Caco-2 (cell line): ENCODE measurements at places on chromosomes 16 and 17.

DNA sequence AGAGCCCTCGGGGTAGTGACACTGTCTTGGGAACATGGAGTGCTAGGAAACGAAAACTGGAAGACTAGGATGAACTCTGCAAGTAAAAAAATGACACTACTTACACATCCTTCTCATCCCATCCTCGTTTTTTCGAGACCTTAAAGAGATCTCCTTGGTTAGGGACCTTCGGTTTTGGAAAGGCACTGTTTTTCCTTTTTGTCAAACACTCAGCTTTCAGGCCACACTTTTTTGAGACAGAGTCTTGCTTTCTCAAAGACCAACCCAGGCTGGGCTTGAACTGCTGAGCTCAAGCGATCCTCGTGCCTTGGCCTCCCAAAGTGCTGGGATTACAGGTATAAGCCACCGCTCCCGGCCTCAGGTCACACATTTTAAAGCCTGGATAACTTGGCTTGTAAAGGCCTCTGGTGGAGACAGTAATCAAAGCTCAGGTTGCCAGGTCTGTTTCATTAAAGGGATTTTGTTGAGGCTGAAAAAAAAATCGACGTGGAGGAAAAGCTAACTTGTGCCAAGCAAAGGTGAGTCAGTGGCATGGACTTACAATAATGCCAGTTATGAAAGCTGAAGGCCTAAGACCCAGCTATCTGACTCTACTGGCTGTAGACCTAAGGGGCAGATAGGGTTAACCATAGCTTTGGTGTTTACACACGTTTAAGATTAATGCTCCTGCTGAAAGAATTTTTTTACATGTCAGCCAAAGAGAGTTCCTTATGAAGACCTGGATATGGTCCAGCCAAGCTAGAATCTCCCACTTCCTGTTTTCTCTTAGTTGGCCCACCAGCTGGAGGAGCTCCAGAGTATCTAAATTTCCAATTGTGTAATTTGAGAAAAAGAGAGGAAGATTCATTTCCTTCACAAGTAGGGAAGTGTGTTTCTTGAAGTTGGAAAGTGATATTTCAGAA lies 823 bp downstream of the NBR1 start:
- no peak for DNase-seq
- peak overlapping the region; percentile 59 for H3K4me3 ChIP-seq
- peaks cover 46% of the 10 kb centered on the region for H3K4me1 ChIP-seq
- no peaks in the 10 kb centered on the region for H3K27me3 ChIP-seq

GRCh38 chr17:1340371-1340770 lies 59.7 kb downstream of the YWHAE start:
- H3K27ac ChIP-seq = no peak overlapping the region
- no peaks in the 10 kb centered on the region for H3K4me1 ChIP-seq
- H3K27me3 ChIP-seq = no peaks in the 10 kb centered on the region
- no peak for DNase-seq
- no peak overlapping the region for H3K4me3 ChIP-seq

DNA sequence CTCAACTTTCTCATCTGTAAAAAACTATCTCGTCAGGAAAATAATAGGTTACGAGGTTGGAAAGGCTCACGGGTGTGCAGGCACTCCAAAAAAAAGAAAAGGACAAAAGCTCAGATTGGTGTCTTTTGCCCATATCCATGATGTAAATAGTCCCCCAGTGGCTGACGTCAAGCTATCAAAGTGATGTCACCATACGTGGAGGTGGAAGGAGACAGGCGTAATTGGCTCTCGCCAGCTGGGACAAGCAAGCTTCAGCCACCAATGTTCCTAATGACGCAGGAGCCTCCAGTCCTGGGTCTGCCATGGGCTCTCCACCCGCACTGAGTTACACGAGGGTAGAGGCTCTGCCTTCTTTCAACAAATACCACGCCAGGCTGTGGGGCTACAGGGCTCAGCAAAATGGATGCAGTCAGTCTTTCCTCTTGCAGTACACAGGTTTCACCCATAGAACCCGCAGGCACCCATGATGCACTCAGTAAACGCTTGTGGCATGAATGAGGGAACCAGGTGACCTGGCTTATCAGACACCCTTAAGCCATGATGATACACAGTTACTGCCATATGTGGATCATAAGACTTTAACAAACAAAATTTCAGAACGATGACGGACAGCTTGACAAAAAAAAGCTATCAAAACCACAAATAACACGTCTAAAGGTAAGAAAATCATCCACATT lies 50.5 kb downstream of the COTL1 start:
- peak overlapping the region; percentile 69 for H3K27ac ChIP-seq
- no peaks in the 10 kb centered on the region for H3K27me3 ChIP-seq
- H3K4me3 ChIP-seq = no peak overlapping the region
- peaks cover 54% of the 10 kb centered on the region for H3K4me1 ChIP-seq
- peak; percentile 38 for DNase-seq
- H3K36me3 ChIP-seq = 0 out of 2 replicates have a peak, but pooled peaks cover 1% of the 10 kb centered on the region

DNA sequence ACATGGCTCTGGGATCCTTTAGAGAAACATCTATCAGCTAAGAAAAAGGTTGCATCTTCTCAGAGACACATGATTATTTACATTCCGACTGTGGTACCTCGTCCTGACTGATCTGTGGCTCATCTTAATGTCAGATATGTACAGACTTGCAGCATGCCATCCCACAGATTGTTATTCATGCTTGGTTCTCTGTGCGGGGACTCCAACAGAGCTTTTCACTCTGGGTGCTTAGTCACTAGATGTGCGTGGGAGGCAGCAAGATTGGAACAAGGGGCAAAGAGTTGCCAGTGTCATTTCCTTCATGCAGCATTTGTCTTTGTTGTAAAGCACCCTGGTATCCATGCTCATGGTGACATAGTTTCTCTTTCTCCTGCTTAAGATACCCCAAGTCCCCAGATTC lies 179.1 kb upstream of the CACNG5 start:
- H3K27me3 ChIP-seq = no peaks in the 10 kb centered on the region
- no peaks in the 10 kb centered on the region for H3K4me1 ChIP-seq
- H3K36me3 ChIP-seq = no peaks in the 10 kb centered on the region
- H3K4me3 ChIP-seq = no peak overlapping the region

DNA sequence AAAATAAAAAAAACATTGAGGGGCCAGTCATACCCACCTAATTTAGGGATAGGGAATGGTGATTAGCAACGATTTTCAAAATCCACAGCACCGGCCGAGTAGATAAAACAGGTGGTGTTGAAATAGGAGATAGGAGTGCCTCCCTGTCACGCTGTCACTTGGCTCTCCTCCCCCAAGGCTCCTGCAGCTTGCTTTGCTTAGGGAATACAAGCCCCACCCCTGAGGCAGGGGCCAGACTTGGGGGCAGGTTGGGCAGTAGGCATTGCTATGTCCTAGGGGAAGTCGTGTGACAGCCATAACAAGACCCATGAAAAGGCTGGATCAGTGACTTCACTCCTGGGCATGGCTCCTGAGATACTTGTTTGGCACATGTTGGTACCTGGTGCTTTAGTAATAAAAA lies 25.8 kb downstream of the POLR2A start:
- no peaks in the 10 kb centered on the region for H3K4me1 ChIP-seq
- H3K36me3 ChIP-seq = no peaks in the 10 kb centered on the region
- H3K27me3 ChIP-seq = no peaks in the 10 kb centered on the region
- no peak overlapping the region for H3K27ac ChIP-seq
- DNase-seq = no peak

DNA sequence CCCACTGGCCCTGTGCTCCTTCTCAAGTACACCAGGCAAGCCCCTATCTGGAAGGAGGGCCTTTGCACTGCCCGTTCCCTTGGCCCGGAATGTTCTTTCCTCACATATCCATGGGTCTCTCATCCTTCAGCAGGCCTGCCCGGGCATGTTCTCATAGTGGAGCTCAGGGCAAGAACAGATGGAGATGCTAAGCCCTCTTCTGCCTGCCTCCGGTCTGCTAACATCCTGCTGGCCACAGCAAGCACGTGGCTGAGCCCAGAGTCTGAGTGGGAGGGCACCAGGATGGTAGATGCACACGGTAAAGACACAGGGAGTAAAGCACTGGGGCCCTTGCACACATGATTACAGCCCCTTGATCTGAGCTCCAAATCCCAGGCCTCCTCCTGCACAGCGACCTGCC lies 19.8 kb upstream of the ANKRD40CL start:
- no peaks in the 10 kb centered on the region for H3K36me3 ChIP-seq
- no peak overlapping the region for H3K27ac ChIP-seq
- DNase-seq = no peak

- H3K4me1 ChIP-seq = no peaks in the 10 kb centered on the region
- H3K4me3 ChIP-seq = no peak overlapping the region
- H3K27ac ChIP-seq = no peak overlapping the region
- H3K36me3 ChIP-seq = peaks cover 2% of the 10 kb centered on the region
- DNase-seq = no peak
Measured at GRCh38 chr17:77216486-77216885, 75.7 kb downstream of the SEC14L1 start.

- H3K27me3 ChIP-seq = no peaks in the 10 kb centered on the region
- no peaks in the 10 kb centered on the region; the same call in 1 of the 2 replicates for H3K4me1 ChIP-seq
- no peak overlapping the region for H3K27ac ChIP-seq
- DNase-seq = no peak
- H3K36me3 ChIP-seq = no peaks in the 10 kb centered on the region
Measured at GRCh38 chr16:88298181-88298832, 84.5 kb upstream of the ZNF469 start.

GRCh38 chr16:35239561-35239960 lies 1780.1 kb downstream of the TP53TG3F start:
- no peak overlapping the region for H3K4me3 ChIP-seq

DNA sequence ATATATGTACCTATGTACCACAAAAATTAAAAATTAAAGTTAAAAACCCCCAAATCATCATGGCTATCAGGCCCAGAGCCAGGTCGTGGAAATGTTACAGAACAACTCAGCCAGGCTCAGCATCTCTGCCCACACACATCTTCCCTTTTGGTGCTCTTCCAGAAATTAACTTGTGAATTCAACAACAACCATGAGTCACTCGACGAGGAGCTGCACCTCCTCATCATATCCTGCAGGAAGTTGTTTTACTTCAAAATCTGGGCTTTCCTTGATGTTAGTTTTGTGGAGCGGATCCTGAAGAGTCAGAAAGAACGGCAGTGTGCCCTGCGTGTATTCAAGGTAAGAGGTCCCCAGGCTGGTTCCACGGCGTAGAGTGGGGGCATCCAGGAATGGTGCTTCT lies 10.6 kb downstream of the FBXO39 start:
- H3K4me3 ChIP-seq = no peak overlapping the region
- no peaks in the 10 kb centered on the region for H3K27me3 ChIP-seq
- no peak overlapping the region for H3K27ac ChIP-seq
- H3K36me3 ChIP-seq = no peaks in the 10 kb centered on the region

- no peaks in the 10 kb centered on the region for H3K27me3 ChIP-seq
- H3K36me3 ChIP-seq = no peaks in the 10 kb centered on the region
- H3K4me3 ChIP-seq = no peak overlapping the region
- H3K27ac ChIP-seq = peak overlapping the region; percentile 5
- DNase-seq = peak; percentile 61
- H3K4me1 ChIP-seq = peaks cover 16% of the 10 kb centered on the region
Measured at GRCh38 chr16:68972720-68973119, 129.4 kb downstream of the TANGO6 start.

DNA sequence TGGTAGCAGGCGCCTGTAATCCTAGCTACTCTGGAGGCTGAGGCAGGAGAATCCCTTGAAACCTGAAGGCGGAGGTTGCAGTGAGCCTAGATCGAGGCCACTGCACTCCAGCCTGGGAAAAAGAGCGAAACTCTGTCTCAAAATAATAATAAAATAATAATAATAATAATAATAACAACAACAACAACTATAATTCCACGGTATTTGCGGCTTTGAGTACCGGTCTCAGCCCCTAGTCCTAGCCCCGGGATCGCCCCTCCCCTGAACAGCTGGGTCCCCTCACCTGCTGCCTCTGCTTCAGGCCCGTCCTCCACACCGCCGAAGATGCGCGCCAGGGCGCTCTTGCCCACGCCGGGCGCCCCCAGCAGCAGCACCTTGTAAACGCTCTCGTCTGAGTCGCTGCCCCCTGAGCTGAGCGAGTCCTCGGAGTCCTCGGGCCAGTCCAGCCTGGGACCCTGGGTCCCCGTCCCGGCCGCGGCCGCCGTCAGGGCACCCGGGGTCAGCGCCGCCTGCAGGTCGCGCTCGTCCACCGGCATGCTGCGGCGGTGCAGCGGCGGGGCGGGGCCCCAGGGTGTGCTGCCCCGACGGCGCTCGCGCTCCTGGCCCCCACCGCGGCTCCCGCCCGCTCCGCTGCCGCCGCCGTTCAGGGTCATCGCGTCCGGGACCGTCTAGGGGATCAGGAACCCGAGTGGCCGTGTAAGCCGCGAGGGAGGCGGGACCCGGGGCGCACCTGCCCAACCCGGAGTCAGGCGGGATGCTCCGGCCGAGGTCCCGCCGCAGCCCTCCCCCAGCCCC lies 611 bp downstream of the RRAD start:
- no peak overlapping the region for H3K27ac ChIP-seq
- no peaks in the 10 kb centered on the region for H3K36me3 ChIP-seq
- H3K4me1 ChIP-seq = peaks cover 7% of the 10 kb centered on the region; the same call in 1 of the 2 replicates

GRCh38 chr17:43106552-43106951 lies 18.6 kb downstream of the BRCA1 start:
- H3K36me3 ChIP-seq = peaks cover 1% of the 10 kb centered on the region
- H3K27ac ChIP-seq = no peak overlapping the region
- H3K4me3 ChIP-seq = no peak overlapping the region
- no peak for DNase-seq
- no peaks in the 10 kb centered on the region for H3K27me3 ChIP-seq
- no peaks in the 10 kb centered on the region for H3K4me1 ChIP-seq

DNA sequence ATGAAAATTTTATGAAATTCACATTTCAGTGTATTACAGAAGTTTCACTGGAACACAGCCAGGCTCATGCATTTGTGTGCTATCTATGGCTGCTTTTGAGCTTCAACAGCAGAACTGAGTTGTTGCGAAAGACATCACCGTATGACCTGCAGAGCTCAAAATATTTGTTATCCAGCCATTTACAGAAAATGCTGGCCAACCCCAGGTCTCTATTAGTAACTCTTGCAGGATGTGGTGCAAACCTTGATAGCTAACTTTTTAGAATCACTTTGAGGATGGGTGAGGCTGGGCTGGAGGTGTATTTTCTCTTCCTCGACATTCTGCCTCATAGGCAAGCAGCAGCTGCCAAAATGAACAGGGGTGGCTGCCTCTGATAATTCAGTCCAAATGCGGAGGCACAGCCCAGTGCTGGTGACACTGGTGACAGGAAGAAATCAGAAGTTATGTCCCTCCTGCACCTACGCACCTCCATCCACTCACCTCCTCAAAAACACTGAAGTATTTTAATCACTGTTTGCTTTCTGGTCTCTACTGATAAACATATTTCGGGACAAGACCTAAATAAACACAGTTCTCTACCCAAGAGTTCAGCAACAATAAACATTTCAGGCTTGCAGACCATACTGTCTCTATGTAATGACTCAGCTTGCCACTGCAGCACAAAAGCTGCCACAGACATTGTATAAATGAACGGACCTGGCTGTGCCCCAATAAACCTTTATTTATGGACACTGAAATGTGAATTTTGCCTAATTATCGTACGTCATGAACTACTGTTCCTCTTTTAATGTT lies 28.5 kb downstream of the ARHGAP17 start:
- H3K4me1 ChIP-seq = peaks cover 61% of the 10 kb centered on the region
- no peaks in the 10 kb centered on the region for H3K27me3 ChIP-seq
- no peaks in the 10 kb centered on the region for H3K36me3 ChIP-seq
- peak overlapping the region; percentile 86 for H3K27ac ChIP-seq
- H3K4me3 ChIP-seq = no peak overlapping the region
- no peak for DNase-seq

- no peaks in the 10 kb centered on the region for H3K4me1 ChIP-seq
- no peak overlapping the region for H3K4me3 ChIP-seq
- no peak for DNase-seq
- no peak overlapping the region for H3K27ac ChIP-seq
- no peaks in the 10 kb centered on the region for H3K27me3 ChIP-seq
- no peaks in the 10 kb centered on the region for H3K36me3 ChIP-seq
Measured at GRCh38 chr16:66503030-66503429, 46.9 kb downstream of the TK2 start.
